ENCODE measurements at places on chromosomes 6 and 20. TPM values are rescaled to one million over a fixed set of nuclear protein-coding genes. Genes with fewer than 3 reads are reported as not detected.

DNA sequence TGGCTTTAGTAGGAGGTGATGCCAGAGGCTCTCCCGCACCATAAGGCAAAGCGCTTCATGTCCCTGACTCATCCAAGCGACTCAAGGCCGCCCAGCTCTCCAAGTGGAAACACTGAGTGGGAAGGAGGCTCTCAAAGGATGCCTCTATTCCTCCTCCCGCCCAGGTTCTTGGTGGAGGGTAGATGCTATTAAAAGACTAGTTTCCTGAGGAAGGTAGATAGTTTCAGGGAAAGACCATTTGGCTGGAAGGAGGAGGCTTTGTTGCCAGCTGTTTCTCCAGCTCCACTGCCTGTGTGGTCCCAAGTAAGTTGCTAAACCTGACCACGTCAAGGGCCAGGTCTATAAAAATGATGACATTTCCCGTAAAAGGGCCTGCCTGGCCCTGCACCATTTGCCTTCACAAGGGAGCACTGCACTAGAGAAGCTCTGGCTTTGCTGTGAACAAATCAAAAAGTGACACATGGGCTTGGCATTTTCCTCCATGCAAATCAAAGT, 48.2 kb downstream of the GMDS start:
- peak; percentile 56 for DNase-seq

The NHSL1 gene
- total RNA-seq: 6.2 TPM

GRCh38 chr6:72245565-72245964, 359.2 kb downstream of the RIMS1 start:
- no peak for DNase-seq

The SSTR4 gene
- total RNA-seq: not detected

DNA sequence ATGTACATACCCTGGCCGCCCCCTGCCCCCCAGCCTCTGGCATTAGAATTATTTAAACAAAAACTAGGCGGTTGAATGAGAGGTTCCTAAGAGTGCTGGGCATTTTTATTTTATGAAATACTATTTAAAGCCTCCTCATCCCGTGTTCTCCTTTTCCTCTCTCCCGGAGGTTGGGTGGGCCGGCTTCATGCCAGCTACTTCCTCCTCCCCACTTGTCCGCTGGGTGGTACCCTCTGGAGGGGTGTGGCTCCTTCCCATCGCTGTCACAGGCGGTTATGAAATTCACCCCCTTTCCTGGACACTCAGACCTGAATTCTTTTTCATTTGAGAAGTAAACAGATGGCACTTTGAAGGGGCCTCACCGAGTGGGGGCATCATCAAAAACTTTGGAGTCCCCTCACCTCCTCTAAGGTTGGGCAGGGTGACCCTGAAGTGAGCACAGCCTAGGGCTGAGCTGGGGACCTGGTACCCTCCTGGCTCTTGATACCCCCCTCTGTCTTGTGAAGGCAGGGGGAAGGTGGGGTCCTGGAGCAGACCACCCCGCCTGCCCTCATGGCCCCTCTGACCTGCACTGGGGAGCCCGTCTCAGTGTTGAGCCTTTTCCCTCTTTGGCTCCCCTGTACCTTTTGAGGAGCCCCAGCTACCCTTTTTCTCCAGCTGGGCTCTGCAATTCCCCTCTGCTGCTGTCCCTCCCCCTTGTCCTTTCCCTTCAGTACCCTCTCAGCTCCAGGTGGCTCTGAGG, 7.6 kb downstream of the CDKN1A start:
- no peak for DNase-seq

The KCNQ2 gene
- total RNA-seq: not detected
